Kidney tubule cell (primary cell): ENCODE measurements at places on chromosomes 5 and 9.

GRCh38 chr5:42500003-42500599 is 76.9 kb downstream of the GHR start:
- DNase-seq = no peak

- DNase-seq = peak; percentile 71
Observed at GRCh38 chr5:35919191-35919590, 19.2 kb downstream of the CAPSL start.

DNA sequence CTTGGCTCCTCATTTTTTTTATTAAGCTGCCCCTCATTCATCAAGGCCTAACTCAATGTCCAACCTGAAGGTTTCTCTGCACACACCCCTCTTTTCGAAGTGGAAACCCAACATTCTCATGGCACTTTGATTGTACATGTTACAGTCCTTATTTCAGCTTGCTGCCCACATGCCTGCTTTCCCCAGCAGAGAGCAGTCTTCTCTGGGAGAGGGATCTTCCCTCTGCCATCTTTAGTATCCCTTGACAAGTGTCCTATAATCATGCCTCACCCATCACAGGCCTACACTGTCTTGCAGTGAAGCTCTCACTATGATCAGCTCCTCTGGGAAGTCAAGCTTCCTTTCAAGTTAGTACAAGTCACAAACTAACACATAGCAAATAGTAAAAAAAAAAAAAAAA is 175.1 kb downstream of the ACER2 start:
- no peak for DNase-seq

DNA sequence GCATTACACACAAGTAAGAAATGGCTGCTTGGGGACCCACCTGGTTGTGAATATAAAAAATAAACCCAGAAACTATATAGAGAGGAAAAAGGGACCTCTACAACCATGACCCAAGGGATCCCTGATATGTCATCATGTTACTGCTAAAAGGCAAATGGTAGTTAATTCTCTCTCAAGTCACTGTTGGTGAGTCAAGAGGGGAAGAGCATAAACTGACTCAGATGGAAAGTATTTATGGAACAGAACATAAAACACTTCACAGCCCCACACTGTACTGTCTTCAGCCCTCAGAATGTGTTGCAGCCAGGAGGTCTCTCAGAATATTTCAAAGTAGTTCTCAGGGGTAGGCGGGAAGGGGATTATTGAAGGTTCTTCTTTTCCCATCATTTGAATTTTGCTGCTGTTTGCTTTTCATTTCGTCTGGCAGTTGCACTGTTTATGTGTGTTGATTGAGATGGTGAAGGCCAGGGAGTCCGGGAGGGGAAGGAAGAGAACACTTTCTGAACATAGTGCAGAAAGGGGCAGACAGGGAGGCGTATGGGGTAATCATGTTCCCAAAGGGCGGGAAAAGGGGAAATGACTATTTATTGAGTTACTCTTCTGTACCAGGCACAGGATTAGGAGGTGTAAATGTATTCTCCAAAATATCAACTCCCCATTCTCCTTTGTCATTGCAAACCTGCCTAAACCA is 85.5 kb downstream of the TEK start:
- peak; percentile 77 for DNase-seq

- DNase-seq = no peak
Observed at GRCh38 chr5:159104759-159105144, 5.0 kb upstream of the EBF1 start.

DNA sequence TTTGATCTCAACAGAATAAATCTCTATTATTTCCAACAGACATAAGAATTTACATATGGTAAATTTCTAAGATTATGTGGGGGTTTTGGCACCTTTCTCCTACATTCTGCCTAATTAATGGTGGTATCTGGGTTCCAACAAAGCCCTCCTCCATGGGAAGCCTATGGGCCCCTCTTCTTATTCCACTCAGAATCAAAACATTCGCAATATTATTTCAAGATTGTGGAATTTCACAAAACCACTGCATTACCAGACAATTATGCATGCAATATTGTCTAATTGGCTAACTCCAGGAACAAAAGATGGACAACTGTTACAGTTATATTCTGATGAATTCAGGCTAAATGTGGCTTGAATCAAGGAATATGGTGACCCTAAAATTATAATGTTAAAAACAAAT is 434.0 kb downstream of the NFIB start:
- DNase-seq = no peak
